Common myeloid progenitor, CD34-positive (primary cell): ENCODE measurements at places on chromosomes 2 and 18.

DNA sequence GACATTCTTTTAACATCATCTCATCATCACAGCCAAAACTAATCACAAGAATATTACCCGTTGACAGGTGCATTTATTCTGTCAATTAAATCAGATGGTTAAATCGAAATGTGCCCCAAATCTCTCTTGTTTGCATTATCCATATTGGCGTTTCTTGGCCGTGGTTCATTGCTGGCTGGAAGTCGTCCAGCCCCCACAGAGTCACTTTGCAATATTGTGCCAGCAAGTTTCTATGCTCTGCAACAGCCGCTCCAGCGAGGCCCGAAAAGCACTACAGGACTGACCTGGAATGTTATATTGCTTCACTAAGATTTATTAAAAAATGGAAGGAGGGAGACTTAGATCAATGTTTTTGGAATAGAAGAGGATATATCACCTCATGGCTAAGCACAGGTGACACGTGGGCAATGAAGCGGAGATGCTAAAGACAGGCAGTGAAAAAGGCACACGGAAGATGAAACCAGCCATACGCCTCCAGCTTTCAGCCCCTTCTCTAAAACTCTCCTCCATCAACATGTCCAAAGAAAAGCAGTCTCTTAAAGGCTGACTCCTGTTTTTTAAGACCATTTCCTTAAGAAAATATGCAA, 176.8 kb upstream of the VRK2 start:
- DNase-seq = no peak

GRCh38 chr2:96891591-96892333, 21.9 kb upstream of the SEMA4C start:
- no peak for DNase-seq

GRCh38 chr18:78178812-78179211, 800.8 kb upstream of the SALL3 start:
- no peak for DNase-seq

DNA sequence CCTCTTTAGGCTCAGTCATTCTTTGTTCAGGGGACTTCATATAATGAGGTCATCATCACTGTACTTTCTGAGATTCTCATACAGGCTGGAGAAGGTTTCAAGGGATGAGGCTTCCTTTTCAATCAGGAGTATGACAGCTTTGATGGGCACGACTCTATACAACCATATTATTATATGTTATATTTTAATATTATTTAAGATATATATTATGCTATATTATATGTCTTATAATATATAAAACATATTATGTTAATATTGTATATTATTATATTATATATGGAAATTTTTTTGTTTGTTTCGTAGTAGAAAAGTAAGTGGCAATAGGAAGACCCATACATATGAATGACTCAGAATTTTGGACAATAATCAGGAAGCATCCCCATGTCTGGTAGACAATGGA, 78.0 kb upstream of the GATA6 start:
- DNase-seq = no peak

- no peak for DNase-seq
Measured at GRCh38 chr2:9313443-9313842, 106.8 kb downstream of the ASAP2 start.

DNA sequence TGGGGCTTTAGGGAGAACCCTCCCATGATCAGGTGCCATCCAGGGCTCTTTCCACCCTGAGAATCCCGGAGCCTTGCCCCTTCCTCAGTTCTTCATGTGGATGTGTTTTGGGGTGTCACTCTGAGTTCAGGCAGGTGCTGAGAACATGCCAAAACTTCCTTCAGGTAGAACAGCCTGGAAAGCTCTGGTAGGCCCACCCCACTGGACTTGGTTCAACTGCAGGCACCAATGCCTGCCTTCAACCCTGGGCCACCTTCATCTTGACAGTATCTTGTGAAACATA, 85.8 kb downstream of the EPAS1 start:
- DNase-seq = no peak

DNA sequence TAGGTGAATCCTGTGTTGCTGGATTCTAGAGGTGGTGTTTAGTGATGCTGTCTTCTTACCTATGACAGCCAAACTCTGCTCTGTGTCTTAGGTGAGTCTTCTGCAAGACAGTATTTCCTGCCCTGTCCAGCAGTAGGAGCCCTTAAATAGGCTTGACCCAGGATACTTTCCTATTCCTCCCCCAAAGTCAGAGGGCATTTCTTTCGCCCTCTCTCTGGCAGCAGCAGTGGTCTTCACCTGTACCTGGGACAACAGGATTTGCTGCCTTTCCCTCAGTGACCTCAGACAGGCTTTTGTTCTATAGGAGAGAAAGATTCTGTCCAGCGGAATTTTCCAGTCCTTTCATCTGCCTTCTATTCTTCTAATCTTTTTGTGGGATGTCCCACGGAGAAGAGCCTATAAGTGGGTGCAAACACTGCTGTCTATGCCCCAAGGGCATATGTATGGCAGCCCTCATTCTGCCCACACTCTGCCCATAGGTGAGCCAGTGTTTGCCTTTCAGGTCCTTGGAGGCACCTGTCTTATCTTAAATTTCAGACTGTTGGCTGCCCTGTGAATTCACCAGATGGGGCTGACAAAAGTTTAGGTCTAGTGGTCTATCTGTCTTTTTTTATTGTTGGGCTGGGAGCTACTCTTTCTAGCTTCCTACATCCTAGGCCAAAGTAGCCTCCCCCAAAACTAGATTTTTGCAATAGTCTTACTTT, 177.3 kb upstream of the SPOPL start:
- DNase-seq = no peak

- peak; percentile 83 for DNase-seq
Measured at GRCh38 chr2:10382354-10383061, 65.6 kb downstream of the ODC1 start.

DNA sequence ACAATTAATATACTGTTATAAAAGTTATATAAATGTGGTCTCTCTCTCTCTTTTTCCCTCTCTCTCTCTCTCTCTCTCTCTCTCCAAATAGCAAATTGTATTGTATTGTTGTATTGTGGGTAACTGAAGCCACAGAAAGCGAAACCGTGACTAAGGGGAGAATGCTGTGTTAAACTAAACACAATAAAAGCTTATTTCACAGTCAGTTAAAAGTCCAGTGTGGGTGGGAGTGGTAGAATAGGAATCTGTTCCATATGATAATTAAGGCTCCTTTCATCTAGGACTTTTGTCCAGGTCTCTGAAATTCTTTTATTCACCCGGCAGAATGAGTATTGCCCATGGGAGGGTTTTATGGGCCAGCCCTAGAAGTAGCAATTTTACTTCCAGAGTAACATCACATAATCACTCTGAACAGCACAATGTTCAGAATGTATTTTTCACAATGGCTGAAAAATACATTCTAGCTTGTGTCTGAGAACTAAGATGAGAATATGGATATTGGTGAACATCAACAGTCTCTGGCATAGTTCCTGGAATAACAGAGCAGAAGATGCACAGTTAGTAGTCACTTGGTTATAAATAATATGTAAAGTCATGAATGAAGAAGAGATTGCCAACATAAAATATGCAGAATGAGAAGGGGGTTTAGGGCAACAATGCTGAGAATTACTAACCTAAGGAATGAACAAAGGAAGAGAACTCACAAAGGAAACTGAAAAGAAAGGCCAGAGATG, 399.1 kb downstream of the PLCL1 start:
- no peak for DNase-seq

DNA sequence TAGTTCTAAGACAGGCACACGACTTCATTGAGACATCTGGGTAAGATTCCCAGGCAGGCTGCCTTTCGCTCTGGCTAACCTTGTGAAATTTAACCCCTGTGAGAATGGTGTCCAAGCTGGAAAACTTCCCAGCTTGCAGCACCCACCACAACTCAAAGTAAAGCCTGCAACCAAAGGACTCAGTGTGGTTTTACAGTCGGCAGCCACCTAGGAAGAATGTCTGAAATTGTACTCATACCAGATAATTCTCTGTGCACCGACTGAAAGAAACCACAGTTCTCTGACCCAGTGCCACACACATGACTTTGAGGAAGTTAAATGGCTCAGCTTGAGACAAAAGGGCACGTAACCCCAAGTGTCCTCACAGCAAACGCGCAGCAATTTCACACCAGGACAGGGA, 125.7 kb downstream of the RBMS1 start:
- peak; percentile 25 for DNase-seq

DNA sequence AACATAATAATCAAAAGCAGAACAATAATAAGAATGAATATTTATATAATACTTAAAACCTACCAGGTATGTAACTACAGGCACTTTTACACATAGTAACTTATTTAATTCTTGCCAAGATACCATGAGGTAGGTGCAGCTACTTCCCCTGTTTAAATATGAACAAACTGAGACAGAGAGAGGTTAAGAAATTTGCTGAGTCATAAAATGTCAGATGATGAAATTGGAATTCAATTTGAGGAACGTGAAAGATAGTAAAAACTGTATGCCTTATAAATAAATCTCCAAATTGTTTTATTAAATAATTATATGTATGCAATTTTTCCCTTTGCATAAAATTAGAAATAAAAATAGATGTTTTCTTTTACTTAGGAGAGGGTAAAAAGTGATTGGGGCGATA, 1103.3 kb upstream of the NRXN1 start:
- DNase-seq = no peak

- no peak for DNase-seq
Measured at GRCh38 chr2:62471816-62472215, 34.2 kb downstream of the TMEM17 start.

GRCh38 chr18:10727477-10727876, 201.7 kb downstream of the NAPG start:
- no peak for DNase-seq

DNA sequence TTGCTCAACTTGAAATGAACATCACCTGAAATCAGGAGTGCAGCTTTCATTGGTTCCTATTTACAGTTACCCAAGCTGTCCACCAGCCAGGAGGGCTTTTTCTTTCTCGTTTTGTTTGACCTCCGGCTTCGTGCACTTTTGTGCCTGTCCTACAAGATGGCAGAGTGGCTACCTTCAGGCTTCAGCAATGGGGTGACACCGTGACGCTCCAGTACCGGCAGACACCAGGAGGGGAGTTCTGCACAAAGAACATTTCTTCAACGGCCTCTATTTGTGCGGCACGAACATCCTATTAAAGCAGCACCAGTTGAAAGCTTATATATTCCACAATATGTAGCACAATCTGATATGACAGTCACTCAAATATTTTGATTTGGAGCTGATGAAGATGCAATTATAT, 18.3 kb downstream of the RNASEH1 start:
- no peak for DNase-seq

GRCh38 chr2:11903085-11903606, 156.7 kb downstream of the LPIN1 start:
- peak; percentile 54 for DNase-seq

DNA sequence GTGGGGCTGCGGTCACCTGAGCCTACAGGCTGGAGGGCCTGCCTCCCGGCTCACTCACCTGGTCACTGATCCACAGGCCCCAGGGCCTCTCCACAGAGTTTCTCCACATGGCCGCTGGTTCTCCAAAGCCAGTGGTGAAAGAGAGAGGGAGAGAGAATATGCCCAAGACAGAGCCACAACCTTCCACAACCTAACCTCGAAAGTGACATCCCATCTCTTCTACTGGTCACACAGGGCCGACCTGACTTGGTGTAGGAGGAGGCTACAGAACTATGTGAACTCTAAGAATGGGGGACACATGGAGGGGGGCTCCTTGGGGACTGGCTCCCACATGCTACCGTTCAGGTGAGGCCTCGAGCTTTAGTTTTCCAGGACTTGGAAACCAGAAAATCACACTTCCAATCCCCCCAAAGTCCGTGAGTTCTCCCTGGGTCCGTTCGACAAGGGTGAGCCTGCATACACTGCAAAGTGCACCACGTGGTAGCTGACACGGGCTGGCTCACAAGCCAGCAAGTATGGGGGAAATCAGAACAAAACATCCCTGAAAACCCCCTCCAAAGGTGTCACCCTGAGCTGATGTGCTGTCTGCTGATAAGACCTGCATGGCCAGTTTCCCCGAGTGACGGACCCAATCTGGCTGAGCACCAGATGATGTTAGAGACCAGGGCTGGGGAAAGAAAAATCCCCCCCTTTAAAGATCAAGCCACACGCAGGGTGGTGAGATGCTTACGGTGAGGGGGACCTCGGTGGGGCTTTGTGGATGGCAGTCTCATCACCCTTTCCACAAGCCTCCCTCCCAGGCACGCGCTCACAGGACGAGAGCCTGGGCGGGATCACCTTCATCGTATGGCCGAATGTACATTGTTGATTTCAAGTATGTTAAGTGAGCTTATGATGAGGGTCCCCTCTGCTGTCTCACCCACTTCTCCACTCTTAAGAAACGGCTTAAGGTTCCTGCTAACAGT, 54.2 kb upstream of the SEMA4C start:
- peak; percentile 47 for DNase-seq

DNA sequence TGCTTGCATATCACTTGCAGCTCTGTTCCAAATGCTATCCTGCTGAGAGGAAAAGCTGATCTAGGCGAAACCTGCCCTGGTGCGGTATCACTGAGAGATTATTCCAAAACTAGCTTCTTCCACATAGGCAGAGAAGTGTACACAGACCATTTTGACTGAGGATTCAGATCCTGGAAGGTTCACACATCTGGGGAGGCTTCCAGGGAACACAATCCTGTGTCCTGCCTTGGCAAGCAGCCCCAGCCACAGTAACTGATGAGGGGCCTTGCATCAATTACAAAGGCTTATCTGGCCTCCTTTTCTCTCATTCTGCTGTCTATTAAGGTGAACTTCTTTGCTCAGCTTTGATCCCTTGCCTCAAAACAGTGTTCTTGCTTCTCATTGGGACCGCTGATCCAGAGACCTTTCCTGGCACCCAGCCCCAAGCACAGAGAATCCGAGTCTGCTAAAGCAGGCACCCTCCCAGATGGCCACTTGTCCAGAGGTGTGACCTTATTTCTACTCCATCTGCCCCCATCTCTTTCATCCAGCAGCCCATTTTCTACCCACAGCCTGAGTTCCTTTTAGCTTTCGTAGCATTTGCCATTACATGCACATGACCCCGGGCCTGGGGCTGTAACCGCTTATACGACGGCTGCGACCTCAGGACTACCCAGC, 52.3 kb upstream of the ZFP36L2 start:
- no peak for DNase-seq

DNA sequence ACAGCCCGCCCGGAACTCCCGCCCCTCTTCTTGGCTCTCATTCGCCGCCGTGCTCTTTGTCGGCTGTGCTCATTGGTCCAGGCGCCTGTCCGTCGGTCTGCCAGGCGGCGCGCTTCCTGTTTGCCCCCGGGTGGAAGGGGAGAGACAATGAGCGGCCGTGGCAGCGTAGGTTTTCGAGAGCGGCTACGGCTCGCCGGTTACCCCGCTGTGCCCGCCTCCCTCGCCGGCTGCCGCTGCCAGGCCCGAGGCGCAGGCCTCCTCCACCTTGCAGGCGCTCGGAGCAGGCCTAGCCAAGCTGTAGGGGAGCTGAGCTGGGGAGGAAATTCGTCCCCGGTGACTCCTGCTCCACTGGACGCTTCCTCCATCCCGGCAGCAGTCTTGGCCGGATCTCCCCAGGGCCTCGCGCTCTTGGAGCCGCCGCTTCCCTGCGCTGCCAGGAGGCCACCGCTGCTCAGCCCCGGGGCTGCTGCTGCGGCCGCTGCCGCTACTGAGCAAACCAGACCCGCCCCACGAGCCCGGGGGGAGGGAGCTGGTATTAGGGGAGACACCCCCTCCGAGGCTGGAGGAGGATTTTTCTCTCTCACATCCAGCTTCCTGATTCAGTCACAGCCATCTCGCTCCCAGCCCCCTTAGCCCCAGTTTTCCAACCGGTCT, at the start of gene SP3:
Gene SP3, minus strand, starts transcription at position 2 of the 654 bp plus-strand sequence. CDS start 202 bp downstream, outside the sequence.
- peak; percentile 98 for DNase-seq
